Renal cortex interstitium (tissue), 15 donors: ENCODE measurements at places on chromosomes 11 and 22. TPM values are rescaled to one million over a fixed set of nuclear protein-coding genes. Genes with fewer than 3 reads are reported as not detected.

Gene IGLL1
- polyA plus RNA-seq = 0.88 TPM

GRCh38 chr11:14858404-14858803 is 33.6 kb downstream of the CYP2R1 start:
- DNase-seq = no peak

- peak; percentile 60 for DNase-seq
These were observed 22.0 kb downstream of the RHBDD3 start for GRCh38 chr22:29245626-29246385.

Gene LYVE1
- 67.2 TPM for polyA plus RNA-seq

DNA sequence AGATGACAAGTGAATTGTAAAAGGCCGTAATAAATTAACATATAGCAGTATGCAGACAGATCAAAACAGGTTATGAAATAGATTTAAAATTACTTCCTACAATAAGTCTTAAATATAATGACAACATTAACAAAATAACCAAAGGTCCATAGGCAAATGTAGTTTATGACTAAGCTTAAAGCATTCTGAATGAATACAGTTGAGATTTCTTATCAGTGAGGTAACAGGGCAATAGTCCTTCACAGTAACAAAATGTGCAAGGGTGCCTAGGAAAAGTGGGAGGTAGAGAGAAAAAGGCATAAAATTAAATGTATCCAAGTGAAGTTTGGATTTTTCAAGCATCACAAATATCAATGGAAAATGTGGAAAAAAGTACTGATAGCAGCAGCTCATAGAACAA is 20.9 kb upstream of the P4HA3 start:
- DNase-seq = no peak

- DNase-seq = no peak
These were observed 10.5 kb upstream of the MCHR1 start for GRCh38 chr22:40668611-40669411.

GRCh38 chr11:119100994-119101758 is 477 bp downstream of the DPAGT1 start:
- DNase-seq = no peak

Gene SYT7
- 10.3 TPM for polyA plus RNA-seq

GRCh38 chr11:97815667-97816066 is 1205.1 kb upstream of the CNTN5 start:
- no peak for DNase-seq

DNA sequence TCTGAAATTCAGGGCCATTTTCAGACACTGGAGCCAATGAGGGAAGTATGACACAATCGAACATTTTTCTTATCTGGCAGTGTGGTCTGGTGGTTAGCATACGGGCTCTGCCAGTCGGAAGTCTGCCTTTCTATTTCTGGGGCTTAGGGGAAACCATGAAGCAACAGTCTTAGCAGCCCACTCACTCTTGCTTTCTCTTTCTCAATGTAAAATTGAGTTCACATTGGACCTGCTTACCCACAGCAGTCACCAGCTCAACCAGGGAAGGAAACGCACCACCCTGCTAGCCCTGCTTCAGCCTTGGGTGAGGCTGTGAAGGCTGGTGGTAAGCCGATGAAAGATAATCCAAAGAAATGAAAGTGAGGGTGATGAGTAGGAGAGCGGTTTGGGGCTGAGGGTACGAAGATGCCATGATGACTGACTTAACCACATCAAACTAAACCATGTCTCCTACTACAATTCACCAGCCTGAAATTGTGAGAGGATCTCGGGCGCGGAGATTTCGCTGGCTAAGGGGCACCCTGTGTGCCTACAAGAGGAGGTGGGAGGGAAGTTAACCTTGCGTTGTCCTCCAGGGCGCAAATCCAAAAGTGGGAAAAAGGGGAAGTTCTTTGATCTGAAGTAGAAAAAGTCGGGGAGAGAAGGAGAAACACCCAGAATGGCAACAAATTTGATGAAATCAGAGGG is 2.0 kb upstream of the LMO2 start:
- DNase-seq = no peak
